ENCODE measurements at places on chromosomes 13 and 19.
A peak's percentile ranks its signal among the peaks of the same experiment; 100 is the strongest.

- no peak for DNase-seq
- H3K4me1 ChIP-seq = no peaks in the 10 kb centered on the region
- H3K36me3 ChIP-seq = no peaks in the 10 kb centered on the region
- no peak overlapping the region for H3K27ac ChIP-seq
- H3K27me3 ChIP-seq = no peaks in the 10 kb centered on the region
These were observed 48.1 kb downstream of the TNFRSF19 start for GRCh38 chr13:23618341-23618740.

DNA sequence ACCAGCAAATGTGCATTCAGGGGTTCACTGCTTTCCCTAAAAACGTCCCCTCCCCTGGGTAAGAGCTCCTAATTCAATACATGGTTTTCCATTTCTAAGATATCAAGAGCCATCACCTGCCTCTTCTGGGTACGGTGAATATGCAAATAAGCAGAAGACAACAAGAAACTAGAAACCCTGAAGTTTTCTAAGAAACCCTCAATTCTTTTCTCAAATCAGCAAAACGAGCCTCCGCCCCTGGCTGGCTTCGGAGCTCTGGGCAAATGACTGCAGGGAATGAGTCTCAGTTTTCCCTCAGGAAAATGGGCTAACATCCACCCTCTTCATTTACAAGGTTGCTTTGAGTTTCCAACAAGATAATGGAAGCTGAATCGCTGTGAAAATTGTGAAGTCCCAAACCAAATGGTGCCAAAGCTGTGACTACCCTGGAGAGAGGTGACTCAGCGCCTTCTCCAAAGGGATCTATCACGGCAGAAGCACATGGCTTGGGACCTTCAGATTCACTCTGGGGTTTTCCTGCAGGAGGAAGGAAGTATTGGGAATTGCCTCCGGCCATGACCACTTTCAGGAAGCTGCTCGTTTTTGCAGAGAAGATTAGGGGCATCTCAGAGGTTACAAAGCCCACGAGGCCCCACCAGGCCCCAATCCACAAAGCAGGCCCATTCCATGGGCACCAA, 26.6 kb downstream of the KLF2 start:
- H3K27ac ChIP-seq = peak overlapping the region; percentile 25
- no peaks in the 10 kb centered on the region for H3K27me3 ChIP-seq
- no peak overlapping the region for H3K4me3 ChIP-seq
- DNase-seq = no peak
- no peaks in the 10 kb centered on the region for H3K36me3 ChIP-seq

- H3K36me3 ChIP-seq = no peaks in the 10 kb centered on the region
- no peak overlapping the region for H3K4me3 ChIP-seq
- no peak for DNase-seq
- H3K4me1 ChIP-seq = no peaks in the 10 kb centered on the region
These were observed 60.5 kb downstream of the GADD45B start for GRCh38 chr19:2536461-2536860.

- no peaks in the 10 kb centered on the region for H3K27me3 ChIP-seq
- H3K4me3 ChIP-seq = no peak overlapping the region
These were observed 373.0 kb downstream of the COG6 start for GRCh38 chr13:40028446-40028845.

DNA sequence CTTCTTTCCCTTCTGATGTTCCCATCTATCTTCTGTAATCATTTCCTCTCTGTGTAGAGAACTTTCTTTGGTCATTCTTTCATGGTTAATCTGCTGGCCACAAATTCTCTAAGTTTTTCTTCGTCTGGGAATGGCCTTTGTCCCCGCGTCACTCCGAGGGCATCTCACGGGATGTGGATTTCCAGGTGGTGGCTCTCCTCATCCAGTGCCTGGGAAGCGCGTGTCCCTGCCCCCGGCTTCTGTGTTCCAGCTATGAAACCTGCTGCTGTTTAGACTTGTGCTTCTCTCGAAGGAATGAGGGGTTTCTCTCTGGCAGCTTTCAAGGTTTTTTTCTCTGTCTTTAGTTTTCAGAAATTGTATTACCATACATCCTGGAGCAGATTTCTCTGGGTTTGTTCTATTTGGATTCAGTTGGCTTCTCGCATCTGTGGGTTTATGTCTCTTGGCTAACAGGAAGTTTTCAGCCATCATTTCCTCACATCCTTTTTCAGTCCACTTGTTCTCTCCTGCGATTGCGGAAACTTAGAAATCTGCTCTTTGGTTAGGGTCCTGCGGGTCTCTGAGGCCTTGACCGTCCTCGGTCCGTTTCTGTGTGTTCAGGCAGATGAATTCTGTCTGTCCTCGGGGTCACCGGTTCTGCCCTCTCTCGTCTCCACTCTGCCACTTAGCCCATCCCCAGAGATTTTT, 36.9 kb upstream of the DCUN1D2 start:
- no peaks in the 10 kb centered on the region for H3K4me1 ChIP-seq
- no peak overlapping the region for H3K4me3 ChIP-seq
- no peak overlapping the region for H3K27ac ChIP-seq
- no peaks in the 10 kb centered on the region for H3K27me3 ChIP-seq

DNA sequence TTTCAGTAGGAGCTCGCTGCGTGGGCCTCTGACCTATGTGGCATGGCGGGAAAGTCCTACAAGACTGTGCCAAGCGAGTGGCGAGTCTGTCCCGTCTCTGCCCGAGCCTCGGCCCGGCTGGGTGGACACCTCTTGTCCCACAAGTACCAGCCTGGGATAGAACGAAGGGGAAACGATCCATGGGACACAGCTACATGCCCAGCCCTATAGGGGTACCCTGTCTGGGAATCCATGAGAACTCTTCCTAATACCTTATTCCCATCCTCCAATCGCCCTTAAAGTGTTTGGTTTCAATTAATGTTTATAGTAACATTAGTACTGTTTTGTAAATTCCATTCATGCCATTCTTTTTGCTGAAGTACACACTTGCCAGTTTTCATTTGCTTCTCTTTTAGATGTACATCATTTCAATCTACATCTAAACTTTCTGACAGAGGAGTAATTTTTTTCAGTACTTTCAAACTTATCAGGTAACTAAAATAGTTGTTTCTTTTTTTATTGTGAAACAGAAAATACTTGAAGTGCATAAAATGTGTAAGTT, 667 bp upstream of the ZNF790 start:
- H3K36me3 ChIP-seq = peaks cover 5% of the 10 kb centered on the region
- peak overlapping the region; percentile 78 for H3K4me3 ChIP-seq
- H3K27me3 ChIP-seq = no peaks in the 10 kb centered on the region
- DNase-seq = no peak

DNA sequence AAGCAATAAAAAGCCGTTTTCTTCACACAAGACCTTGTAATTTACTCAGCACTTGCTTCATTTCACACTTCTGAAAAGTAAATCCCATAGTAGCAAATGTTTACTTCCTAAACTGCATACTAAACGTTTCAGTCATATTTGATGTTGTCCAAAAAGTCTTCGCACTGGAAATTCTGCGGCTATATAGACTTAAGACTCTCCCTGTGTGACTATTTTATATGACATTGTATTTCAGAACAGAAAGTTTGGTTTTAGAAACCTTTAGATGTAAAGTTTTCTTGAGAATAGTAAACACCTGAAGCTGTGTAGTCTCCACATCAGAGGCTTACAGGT, 29.6 kb downstream of the ZAR1L start:
- no peak for DNase-seq
- H3K36me3 ChIP-seq = peaks cover 6% of the 10 kb centered on the region
- no peak overlapping the region for H3K4me3 ChIP-seq
- no peaks in the 10 kb centered on the region for H3K27me3 ChIP-seq
- no peak overlapping the region for H3K27ac ChIP-seq

- H3K27ac ChIP-seq = no peak overlapping the region
- no peak overlapping the region for H3K4me3 ChIP-seq
- DNase-seq = no peak
- H3K27me3 ChIP-seq = peaks cover 2% of the 10 kb centered on the region
These were observed 115.3 kb downstream of the STOML3 start for GRCh38 chr13:38875186-38875875.

GRCh38 chr13:98858191-98858590, 105.7 kb upstream of the SLC15A1 start:
- no peaks in the 10 kb centered on the region for H3K4me1 ChIP-seq
- no peak for DNase-seq
- no peak overlapping the region for H3K27ac ChIP-seq
- H3K4me3 ChIP-seq = no peak overlapping the region

DNA sequence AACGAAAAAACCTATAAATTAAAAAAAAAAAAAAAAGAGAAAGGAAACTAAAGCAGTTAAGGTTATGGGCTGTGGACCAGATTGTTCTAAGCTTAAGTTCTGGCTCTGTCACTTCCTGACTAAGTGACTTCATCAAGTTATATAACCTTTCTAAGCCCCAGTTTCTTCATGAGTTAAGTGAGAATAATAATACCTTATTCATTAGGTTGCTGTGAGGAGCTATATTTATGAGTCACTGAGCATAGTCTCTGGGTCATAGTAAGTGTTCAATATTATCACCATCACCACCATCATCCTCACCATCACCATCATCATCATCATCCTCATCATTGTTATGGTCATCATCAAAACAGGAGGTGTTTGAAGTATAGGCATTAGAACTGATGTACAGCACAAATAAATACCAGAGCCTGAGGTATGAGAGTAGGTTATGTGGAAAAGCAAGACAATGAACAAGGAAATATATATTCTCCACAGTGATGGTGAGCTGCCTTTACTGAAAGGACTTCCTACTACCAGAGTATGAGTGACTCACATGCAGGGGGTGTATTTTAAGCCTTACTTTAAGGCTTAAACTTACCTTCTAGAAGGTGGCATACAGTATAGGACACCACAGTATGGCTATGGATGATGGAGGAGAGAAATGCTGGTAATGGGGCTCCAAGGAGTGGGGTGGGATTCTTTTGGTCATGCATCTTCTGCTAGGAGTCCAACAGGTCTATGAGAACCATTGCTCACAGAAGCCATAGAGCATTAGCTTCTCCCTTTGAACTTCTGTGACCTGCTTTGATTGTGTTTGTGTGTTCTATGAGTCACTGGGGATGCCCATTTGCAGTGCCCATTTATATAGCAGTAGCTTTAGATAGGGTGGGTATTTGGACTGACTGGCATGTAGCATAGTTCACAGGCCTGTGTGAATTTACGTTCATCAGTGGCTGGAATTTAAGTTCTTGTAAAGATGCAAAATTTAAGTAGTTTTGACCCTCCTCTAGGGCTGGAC, 104.4 kb downstream of the KLF5 start:
- no peaks in the 10 kb centered on the region for H3K27me3 ChIP-seq
- H3K27ac ChIP-seq = no peak overlapping the region
- no peaks in the 10 kb centered on the region for H3K4me1 ChIP-seq
- no peak for DNase-seq
- no peaks in the 10 kb centered on the region for H3K36me3 ChIP-seq

- no peaks in the 10 kb centered on the region for H3K36me3 ChIP-seq
- no peak overlapping the region for H3K27ac ChIP-seq
- H3K4me3 ChIP-seq = no peak overlapping the region
These were observed 12.5 kb upstream of the SUPT20H start for GRCh38 chr13:37072024-37072423.

DNA sequence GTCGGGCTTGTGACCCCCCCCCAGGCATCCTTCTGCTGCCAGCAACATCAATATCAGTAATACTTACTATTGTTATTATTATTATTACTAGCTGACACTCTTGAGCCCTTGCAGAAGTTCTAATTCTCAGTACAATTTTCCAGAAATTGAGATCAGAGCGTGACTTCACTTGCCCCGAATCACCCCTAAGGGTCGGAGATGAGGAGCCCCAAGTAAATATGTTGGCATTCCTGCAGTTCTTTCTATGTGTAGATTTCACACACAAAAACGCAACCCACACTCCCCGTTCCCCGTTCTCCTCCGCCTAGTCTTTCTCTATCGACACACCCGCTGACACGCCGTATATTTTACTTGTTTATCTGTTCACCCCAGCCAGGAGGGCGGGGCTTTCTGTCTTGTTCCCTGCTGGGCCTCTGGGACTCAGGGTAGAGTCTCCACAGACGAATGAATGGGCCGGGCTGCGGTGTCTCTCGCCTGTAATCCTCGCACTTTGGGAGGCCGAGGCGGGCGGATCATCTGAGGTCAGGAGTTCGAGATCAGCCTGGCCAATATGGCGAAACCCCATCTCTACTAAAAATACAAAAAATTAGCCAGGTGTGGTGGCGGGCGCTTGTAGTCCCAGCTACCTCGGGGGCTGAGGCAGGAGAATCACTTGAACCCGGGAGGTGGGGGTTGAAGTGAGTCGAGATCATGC, 14.7 kb downstream of the TLE5 start:
- no peaks in the 10 kb centered on the region for H3K27me3 ChIP-seq
- peak overlapping the region; percentile 31 for H3K27ac ChIP-seq

GRCh38 chr13:93227878-93228642, 1.5 kb downstream of the GPC6 start:
- H3K27ac ChIP-seq = no peak overlapping the region
- H3K4me1 ChIP-seq = no peaks in the 10 kb centered on the region
- no peaks in the 10 kb centered on the region for H3K36me3 ChIP-seq
- no peak overlapping the region for H3K4me3 ChIP-seq
- no peak for DNase-seq

GRCh38 chr13:33615436-33615835, 202.5 kb upstream of the RFC3 start:
- no peaks in the 10 kb centered on the region for H3K36me3 ChIP-seq
- H3K27ac ChIP-seq = no peak overlapping the region
- no peaks in the 10 kb centered on the region for H3K27me3 ChIP-seq
- no peak for DNase-seq
- H3K4me3 ChIP-seq = no peak overlapping the region
